ENCODE measurements at places on chromosomes 7 and 10.
A peak's percentile ranks its signal among the peaks of the same experiment; 100 is the strongest.

- DNase-seq = no peak
Observed at GRCh38 chr7:105920766-105921165, 42.3 kb upstream of the CDHR3 start.

DNA sequence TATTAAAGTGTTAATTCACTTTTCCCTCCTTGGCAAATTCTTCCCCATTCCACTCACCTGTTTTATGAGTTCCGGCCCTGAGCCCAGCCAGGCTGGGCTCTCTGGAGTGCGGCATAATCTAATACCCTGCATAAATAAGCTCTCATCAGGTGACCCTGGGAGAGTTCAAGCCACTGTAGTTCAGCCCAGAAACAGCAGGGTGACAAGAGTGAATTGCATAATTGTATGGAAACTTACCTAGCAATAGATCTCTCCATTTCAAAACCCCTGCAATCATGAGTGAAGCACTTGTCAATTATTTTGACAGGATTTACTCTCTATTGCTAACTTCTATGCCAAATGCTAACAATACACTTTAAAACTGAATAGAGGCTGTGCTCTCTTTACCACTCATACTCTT, 94.7 kb downstream of the OSBPL3 start:
- no peak for DNase-seq

DNA sequence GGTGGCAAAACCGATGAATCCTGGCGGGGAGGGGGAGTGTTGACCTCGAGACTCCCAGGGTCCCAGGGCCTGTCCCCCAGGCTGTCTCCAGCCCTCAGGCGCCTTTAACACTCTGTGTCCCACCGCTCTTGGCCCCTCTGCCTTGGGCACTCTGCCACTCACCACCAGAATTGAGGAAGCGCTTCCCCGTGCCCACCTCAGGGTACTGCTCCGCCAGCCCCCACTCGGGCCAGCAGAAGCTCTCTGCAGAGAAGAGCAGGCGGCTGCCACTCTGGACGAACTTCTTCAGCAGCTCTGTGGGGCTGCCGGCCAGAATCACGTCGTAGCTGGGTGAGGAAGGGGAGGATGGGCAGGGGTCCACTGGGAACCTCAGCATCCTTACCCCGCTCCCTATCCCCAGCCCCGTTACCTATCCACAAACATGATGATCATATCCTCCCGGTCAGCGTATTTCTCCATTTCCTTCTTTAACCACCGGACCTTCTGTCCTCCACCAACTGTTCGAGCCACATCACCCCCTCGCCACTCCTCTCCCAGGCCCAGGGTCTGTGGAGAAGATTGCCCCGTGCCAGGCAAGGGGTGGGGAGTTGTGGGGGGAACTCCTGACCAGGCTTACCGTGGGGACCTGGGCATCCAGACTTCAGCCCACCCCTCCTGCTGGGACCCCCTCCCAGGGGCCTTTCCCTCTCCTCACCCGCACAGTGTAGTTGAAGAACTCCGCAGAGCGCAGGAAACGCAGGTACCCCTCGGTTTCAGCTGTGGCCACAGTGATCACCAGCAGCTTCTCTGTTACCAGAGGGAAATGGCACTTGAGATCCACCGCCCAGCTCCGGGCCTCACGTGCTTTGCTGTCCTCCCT, 1.2 kb downstream of the PLOD3 start:
- no peak for DNase-seq

GRCh38 chr7:105284014-105284413, 104.7 kb downstream of the SRPK2 start:
- no peak for DNase-seq

DNA sequence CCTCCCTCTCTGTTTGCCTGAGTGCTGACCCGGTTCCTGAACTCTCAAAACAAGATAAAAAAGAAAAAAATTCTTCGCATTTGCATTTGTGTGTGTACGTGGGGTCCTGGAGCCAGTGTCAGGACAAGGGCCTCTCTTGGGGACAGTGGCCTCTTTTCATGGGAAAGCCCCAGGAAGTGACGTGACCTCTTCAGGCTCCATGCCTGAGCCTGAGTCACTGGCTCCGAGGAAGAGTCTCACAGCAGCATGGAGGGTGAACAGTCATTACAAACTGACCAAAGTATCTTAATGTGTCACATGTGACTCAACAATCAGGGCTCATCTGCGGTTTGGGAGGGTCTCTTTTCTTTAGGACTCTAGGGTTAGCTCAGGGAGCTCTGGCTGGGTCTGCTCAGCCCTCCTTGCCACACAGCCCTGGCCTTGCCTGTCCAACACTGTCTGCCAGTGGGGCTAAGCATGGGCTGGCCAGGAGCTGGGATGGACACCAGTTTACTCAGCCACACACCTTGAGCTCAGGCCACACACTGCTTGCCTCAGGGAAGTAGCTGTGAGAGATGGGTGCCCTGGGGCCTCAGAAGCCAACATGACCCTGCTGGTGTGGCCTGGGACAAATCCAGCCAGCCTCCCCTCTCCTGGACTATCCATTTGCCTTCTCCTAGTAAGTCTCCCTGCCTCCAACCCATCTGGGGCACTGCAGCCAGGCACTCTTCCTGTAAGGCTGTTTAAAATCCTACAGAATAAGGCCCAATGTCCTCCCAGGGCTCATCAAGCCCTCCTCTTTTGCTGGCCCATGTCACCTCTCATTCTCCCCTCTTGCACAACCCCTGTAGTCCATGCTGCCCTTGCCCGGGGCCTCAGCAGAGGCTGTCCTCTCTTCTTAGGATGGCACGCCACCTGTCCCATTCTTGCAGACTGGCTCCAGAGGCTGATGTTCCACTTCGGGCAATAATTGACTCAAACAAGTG, 10.5 kb downstream of the TMEM273 start:
- peak; percentile 22 for DNase-seq

GRCh38 chr10:49139028-49139845, 5.4 kb upstream of the FAM170B start:
- no peak for DNase-seq

GRCh38 chr10:48567346-48567745, 37.5 kb downstream of the ARHGAP22 start:
- DNase-seq = no peak

DNA sequence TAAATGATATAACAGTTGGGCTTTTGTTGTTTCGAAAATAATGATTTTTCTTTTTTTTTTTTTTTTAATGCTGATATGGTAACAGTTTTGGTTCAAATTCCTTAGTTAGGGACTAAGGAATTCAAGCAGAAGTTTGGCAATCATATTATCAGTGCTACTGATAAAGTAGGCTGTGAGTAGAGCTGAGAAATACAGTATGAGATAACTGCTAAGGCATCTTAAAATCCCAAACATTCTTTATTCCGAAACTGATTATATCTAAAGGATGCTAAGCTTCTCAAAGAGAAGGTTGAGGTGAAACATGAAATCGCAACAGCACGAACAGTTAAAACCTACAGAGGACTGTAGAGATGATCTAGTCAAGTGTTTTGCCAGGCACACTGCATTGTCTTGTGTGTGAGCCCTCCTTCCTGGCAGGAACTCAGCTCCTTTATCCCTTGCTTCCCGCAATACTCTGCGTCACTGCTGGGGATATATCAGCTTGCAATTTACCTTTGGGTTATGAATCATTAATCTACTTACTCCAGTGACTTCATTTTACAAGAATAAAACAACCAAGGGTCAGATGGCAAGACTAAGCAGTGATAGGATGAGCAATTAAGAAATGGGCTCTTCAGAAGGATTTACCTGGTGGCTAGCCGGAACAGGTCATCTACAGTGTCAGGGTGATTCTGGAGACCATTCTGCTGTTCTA, 36.7 kb downstream of the IRF5 start:
- peak; percentile 96 for DNase-seq

GRCh38 chr10:1553951-1554350, 183.4 kb downstream of the ADARB2 start:
- DNase-seq = no peak

GRCh38 chr10:99709480-99710229, 22.3 kb downstream of the COX15 start:
- DNase-seq = no peak

DNA sequence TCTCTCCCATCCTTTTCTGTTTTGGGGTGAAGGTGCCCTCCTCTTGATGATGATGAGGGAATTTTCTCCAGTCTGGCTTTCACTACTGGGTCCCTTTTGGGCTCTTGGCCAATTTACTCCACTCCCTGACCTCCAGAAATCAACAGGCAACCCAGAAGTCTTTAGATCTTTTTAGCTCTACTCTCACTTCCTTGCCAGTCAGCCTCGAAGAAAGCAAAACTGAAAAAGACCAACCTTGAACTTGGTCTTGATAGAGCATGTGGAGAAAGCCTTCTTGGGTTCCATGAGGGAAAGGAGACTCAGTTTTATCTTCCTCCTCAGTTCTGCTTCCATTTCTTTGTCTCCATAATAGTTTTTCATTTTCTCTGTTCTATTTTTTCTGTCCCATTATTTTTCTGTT, 91.4 kb upstream of the NPVF start:
- DNase-seq = no peak

GRCh38 chr10:7184660-7185366, 226.0 kb downstream of the SFMBT2 start:
- DNase-seq = no peak

DNA sequence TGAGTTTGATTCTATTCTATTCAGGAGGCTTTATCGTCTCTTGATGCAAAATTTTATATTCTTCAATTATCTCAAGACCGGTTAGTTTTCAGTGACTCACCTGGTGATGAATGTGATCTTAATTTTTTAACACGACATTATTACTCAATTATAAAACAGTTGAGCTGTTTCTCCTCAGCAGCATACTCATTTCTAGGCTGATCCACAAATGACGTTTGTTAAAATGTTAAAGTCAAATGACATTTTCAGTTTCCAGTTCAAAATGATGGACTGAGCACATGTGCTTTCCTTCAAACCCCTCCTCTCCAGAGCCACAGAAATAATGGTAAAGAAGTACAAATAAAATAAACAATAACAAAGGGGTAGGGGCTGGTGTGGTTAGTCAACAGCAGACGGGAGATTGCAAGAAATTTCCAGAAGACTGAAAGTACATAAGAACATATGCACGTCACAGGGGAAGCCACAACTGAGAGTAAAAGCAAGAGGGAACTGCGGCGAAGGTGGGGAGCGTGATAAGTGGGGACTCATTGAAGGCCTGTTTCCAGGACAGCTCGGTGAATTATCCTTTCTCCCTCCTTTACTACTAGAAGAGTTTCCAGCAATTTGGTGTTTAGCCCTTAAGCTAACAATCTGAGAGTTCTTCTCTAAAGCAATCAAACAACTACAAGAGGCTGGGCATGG, 10.9 kb downstream of the MACROH2A2 start:
- DNase-seq = no peak

DNA sequence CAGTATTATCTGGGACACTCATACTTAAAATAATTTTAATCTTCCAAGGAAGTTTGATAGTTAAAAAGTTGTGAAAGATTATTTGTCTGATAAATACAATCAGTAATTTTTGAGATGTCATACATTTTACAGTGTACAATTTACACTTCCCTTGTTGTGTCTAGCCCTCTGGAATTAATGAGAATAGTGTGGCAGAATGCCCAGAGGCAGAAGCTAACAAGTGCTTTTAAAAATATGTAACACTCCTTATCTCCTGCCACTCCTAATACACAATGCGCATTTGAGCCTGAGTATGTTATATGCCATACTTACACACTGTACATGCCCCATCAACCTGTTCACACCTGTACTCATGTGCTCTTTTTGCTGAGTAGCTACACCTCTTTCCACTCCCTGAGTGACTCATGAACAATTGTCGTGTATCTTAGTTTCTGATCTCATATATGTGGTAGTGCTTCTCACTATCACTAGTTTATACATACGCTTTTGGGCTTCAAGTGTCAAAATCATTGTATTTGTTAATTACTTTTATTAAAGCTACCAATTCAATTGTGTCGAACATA, 106.9 kb upstream of the GNAI1 start:
- peak; percentile 13 for DNase-seq

GRCh38 chr7:18425227-18425626, 70.3 kb upstream of the HDAC9 start:
- DNase-seq = no peak

DNA sequence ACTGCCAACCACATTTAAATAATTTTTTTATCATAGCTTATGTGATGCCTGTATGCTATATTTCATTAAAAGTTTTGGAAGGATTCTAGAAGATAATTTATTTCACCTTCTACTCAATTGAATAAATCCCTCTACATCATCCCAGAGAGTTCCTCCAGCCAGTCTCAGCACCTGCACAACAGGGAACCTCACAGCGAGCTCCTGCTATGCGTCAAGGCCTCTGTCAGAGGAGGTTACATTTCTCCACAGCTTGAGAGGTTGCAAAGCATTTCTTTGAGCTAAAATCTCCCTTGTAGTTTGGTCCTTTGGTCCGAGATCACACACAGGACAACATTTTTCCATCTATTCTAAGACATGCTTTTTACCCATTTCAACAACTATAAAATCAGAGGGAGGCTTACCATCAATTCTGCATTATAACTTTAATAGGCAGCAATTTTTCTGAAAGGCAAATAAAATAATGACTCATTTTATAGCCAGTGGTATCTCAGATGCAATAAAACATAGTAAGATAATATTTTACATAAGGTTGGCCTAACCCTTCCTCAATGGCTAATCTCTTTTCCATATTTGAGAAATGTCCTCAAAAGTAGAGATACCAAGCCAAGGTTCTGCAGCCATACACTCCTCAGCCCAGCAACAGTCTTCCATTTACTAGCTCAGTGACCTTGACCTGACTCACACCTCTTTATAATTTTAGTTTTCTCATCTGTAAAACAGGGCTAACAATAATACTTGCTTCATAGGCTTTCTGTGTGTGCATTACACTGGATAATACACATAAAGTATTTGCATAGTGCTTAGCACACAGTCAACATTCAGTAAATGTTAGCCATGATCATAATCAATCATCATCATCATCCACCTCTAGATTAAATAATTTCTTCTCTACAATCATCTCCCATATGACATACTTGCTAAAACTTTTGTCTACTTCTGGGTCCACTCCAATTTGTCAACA, 68.8 kb downstream of the DOCK4 start:
- no peak for DNase-seq

- DNase-seq = no peak
Observed at GRCh38 chr10:68333440-68334431, 1.0 kb upstream of the PBLD start.

Data from NCI-H226 (cell line).